ENCODE measurements at places on chromosomes 6 and 20. TPM values are rescaled to one million over a fixed set of nuclear protein-coding genes. Genes with fewer than 3 reads are reported as not detected.

- DNase-seq: no peak
Measured at GRCh38 chr20:58891718-58892140, 39.2 kb downstream of the GNAS start.

DNA sequence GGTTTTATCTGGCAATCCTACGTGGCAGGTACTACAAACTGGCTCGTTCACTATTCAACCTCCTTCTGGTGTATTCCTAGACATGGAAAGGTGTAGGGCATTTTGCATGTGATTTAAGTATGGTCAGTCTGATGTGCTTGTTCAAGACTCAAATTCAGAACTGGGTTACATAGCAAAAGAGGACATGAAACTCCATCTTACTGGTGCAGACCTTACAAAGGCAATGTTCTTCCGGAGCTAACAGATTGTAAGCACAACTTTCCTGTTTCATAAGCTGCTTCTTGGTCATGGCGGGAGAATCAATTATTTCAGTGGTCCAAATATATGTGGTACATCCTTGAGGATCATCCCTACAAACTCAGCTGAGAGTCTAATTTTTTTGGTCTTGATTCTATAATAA, 703.4 kb downstream of the EPM2A start:
- no peak for DNase-seq

- DNase-seq: no peak
Measured at GRCh38 chr20:2812189-2812588, 2.6 kb upstream of the C20orf141 start.

DNA sequence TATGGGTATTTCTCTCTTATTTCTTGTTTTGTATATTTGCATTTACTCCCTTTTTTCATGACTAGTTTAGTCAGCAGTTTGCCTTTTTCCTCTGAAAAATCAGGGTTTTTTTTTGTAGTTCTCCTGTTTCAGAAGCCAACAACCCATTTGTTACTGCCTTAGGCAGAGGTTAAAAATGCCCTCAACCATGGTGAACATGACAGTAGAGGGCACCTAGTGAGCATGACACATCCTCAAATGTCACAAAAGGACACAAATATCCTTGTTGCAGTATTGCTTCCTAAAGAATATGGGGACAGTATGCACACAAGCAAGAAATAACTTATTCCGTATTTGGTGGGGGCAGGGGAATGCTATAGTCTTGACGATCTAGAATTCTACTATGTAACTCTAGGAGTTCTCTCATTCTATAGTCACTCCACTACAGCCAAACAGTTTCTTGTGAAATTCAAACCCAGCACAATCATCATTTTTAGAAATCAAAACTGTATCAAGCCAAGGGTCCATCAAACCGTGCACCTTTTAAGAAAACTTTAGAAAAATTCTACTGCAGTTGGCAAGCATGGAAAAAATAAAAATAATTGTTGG, 47.0 kb downstream of the GOPC start:
- DNase-seq: no peak

GRCh38 chr6:73004861-73005260, 220.4 kb downstream of the KHDC1L start:
- no peak for DNase-seq

GRCh38 chr6:137910424-137910834, 43.4 kb downstream of the TNFAIP3 start:
- DNase-seq: no peak

Gene AK9
- 4.3 TPM for polyA plus RNA-seq

Gene CTAGE9
- polyA plus RNA-seq: not detected

Gene TMEM181
- 5.7 TPM for polyA plus RNA-seq
